ENCODE measurements at places on chromosomes 6 and 20.

GRCh38 chr6:93323630-93324029 is 95.7 kb downstream of the EPHA7 start:
- DNase-seq = no peak

DNA sequence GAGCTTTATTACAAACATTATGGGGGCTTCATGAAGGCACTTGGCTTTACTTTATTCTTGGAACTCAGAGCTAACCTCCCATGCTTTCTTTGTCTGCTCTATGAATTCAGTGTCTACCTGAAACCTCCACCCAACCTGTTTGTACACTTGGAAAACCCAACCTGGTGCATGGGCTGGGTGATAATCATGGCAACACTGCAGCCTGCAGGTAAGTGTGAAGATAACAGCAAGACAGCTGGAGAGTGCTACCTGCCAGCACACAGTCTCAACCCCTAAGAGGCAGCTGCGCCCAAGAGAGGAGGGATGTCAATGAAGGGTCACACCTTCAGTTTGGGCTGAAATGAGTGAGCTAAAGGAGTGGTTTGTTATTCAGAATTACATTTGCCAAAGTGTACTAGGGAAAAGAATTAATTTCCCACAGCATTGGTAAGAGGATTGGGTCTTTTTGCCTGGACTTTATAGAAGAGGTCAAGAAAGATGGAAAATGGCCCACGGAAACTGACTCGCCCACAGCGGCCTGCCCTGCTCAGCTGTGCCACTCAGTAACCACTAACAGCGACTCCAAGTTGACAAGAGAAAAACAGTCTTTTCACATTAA is 24.4 kb downstream of the FOXQ1 start:
- DNase-seq = no peak

DNA sequence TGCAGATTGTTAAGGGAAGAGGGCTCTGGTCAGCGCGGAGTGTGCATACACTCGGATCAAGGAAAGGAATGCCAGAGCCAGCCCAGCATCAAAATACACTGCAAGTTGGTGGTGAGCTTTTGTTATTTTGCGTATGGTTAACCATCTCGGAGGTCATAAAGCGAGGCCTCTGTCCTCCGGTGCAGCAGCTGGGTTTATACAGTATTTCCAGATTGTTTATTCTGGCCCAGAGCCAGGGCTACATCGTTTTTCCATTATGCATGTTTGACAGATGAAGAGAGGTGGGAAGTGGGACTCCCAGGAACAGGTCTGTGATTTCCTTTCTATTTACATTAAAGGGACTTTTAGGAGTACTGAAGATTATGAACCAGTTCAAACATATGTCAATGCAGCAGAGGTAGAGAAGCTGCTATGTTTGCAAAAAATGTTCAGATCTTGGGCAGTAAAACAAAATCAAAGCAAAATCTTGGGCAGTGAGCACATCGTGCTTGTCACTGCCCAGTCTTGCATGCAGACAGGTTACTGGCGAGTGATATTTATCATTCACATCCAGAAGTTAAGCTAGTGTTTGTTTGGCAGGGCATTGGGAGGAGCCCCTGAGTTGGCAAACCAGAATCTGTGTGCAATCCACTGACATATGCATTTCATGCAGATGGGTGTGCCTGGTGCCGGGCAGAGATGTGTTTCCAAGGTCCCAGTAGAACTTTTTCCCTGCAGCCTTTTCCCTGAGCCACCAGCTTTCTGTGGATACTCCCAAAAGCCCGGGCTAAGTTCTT is 256.3 kb upstream of the TAB2 start:
- peak; percentile 99 for DNase-seq

DNA sequence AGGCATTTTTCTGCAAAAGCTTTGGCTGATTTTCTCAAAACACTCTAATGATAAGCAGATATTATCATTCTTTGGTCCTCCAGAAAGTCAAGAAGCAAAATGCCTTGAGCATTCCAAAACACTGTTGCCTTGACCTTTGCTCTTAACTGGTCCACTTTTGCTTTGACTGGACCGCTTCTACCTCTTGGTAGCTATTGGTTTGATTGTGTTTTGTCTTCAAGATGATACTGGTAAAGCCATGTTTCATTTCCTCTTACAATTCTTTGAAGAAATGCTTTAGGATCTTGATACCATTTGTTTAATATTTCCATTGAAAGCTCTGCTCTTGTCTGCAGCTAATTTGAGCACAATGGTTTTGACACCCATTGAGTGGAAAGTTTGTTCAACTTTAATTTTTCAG is 35.6 kb upstream of the SDHAF4 start:
- no peak for DNase-seq

DNA sequence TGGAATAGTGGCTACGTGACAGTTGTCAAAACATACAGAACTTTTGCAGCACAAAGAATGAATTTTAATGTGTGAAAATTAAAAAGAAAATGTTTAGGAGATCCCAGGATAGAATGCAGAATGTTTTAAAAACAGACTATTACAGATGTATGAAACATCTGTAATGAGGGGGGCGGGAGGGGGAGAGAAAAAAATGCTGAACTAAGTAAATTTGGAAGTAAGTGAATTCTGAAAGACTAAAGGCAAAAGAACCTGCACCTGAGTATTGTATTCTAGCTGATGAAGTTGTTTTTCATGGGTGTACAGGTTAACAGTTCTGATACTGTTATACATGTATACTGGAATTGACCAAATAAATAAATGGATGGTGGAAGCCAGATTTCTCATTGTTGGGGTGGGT is 178.8 kb downstream of the ZFAND3 start:
- no peak for DNase-seq

DNA sequence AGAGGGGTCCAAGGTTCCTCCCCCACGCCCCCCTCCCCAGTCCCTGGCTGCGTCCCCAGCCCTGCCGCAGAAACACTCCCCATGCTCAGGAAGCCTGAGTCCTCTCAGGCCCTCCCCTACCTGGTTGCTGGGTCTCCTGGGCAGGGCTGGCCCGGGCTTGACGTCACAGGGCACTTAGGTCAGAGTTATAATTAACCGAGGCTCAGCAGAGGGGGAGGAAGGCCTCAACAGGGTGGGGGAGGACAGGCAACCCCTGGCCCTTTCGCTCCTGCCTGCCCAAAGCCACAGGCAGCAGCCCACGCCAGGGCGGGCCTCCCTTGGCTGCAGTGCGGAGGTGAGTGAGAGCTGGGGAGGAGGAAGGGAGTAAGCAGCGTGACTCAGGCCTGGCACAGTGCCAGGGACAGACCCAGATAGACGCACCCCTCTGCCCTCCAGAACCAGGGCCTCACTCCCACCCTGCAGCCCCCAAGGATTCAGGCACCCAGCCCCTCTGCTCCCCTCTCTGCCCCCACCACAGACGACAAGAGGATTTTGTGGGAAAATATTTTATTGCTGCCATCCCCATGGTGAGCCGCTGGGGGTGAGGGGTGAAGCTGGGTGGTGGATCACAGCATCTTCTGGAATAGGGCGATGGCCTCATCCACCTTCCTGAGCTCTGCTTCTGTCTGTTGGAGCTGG is at the start of gene VWA7:
TSS of gene VWA7 (minus strand) at position 340 of the 678 bp plus-strand sequence. CDS start 549 bp downstream, outside the sequence.
- peak; percentile 77 for DNase-seq

DNA sequence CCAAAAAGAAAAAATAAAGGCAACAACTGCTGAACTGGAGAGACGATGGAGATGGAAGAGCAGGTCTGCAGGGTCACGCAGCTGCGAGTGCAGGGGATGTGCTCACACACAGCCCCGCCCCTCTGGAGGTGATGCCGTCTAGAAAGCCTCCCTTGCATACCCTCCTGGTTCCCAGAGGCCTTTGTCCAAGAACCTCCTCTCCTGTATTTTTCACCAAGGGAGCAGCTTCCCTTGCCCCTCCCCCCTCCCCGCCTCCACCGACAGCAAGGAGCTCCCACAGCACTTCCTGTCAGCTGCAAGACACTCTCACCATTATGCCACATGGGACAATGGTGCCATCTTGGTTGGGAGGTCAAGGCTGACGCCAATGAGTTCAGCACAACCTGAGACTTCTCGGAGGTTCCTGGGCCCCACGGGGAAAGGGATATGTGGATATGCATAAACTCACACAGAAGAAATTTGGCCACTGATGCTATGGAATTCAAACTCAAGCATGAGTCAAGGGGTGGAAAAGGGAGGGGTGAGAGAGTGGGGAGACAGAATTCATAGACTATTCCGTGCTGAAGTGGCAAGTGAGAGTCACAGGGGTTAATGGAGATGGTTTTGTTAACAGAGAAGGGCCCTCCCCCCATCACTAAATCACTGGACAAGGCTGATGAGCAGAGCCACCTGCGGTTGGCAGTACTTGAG is 132.9 kb downstream of the SCML4 start:
- DNase-seq = peak; percentile 15

- no peak for DNase-seq
Measured at GRCh38 chr20:58603721-58604120, 47.4 kb upstream of the STX16 start.

DNA sequence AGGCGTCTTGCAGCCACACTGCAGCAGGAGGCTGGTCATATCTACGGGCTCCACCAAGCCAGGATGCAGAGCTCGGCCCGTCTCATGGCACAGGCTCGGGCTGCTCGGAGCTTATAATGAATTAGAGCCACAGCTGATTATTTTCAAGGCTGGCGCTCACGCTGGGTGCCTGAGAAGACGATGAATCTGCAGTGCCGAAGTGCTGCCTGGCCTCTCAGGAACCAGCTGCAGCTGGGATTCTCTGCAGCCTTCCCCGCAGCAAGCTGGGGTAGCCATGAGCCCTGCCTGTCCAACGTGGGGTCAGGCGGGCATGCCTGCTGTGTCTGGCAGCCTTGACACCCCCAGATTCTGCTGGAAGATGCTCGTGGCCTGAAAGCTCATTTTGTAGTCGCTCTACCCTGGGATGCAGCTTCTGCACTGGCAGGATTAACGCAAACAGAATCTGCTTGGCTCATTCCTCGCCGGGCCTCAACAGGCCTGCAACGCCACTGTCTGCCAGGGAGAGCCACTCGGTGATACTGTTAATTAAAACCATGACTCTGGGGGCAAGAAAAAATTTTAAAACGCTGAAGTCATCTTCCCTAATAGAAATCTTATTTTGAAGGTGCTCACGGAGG is 104.3 kb downstream of the CDH26 start:
- DNase-seq = no peak

DNA sequence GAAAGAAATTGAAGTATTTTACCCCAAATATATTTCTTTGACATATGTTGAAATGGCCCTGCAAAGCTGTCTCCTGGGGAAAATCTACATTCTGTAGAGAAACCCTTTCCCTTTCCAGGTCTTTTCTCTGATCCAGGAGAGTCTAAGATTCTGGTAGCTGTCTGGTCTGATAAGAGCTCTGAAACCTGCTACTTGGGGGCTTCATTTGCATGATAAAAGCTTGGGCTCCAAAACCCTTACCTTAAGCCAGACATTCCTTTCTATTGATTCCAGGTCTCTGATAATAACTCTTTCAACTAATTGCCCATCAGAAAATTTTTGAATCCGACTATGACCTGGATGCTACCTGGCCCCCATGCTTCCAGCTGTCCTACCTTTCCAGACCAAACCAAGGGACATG is 169.2 kb upstream of the C6orf118 start:
- no peak for DNase-seq

DNA sequence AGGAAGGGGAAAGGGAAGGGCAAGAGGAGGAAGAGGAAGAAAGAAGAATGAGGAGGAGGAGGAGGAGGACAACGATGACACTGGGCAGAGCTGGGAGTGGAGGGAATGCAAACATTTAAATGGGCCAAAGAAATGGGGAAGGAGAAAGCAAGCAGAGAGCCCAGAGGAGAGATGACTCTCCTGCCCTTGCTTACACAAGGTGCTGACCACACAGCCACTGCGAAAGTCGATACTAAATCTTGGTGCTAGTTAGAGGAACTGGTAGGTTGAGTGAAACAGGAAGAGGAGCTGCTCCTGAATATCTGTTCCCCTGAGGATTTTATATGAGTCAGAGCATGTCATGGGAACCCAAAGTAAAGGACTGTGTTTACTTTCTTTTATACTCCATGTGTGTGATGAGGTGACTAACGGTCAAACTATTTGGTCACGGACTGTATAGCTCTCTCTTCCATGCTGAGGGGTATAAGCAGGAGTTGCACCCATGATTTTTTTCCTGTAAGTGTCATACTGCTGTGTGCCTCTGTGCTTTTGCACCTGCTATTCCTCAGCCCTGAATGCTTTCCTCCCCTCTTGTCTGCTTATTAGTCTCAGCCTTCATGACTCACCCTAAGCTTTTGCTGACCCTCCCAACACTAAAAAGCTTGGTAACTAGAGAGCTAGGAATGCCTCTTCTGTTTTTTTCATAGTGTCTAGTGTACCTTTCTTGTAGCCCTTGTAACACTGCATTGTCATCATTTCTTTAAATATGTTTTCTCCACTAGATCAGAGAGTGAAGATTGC is 9.5 kb upstream of the PAQR8 start:
- DNase-seq = peak; percentile 47

- DNase-seq = no peak
Measured at GRCh38 chr6:70563530-70563929, 3.2 kb upstream of the SDHAF4 start.

DNA sequence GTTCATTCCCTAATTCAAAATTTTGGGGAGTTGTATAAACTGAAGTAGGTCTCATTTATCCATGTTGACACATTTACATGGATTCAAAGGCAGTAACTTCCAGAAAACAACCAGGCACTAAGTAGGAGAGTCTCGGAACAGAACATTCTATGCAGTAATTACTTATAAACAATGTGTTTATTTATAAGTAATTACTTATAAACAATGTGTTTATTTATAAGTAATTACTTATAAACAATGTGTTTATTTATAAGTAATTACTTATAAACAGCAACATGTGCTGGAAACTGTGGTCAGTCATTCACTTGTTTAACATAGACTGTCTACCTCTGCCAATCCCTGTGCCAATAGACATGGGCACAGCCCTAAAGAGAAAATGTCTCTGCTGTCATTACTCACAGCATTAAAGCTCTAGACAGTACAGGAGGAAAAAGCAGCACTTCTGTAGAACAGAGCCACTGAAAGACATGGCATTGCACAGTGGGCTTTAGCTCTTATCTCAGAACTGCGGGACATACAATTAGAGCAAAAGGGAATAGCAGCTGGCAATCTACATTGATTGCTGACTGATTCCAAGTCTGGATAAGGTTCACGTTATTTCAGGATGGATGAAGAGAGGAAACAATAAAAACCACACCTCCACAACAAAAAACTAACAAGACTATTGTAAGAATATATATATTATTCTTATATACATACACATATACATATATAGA is 188.2 kb downstream of the WDR27 start:
- peak; percentile 67 for DNase-seq

DNA sequence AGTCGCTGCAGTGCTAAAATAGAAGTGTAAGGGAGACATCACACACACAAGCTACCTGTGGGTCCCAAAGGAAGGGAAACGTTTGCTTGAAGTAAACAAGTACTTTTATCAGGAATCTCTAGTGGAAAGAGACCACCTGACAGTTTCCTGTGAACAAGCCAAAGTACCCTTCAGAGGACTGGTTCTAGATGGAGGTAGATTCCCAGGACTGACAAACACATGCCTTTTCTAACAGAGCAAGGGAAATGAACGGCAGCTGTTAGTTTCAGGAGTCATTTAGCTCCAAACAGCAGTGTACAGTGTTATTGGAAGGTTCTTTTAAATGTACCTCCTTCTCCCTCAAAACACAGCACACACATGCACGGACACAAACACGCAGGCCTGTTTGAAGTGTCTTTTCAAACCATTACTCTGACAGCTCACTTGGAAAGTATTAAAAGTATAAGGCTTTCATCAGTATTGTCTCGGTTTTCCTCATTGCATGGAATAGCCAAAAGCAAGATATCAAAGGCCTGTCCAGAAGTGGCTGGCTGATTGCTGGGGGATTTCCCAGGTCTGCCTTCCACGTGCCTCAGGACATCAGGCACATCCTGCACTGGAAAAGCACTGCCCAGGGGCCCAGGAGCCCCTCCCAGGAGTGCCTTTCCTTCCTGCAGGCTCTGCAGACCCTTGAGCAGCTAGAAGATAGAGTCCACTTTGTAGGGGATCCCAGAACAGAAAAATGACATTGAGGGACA is 393.2 kb upstream of the SOX4 start:
- peak; percentile 19 for DNase-seq
